ENCODE measurements at places on chromosomes 13 and 19.
A peak's percentile ranks its signal among the peaks of the same experiment; 100 is the strongest.

DNA sequence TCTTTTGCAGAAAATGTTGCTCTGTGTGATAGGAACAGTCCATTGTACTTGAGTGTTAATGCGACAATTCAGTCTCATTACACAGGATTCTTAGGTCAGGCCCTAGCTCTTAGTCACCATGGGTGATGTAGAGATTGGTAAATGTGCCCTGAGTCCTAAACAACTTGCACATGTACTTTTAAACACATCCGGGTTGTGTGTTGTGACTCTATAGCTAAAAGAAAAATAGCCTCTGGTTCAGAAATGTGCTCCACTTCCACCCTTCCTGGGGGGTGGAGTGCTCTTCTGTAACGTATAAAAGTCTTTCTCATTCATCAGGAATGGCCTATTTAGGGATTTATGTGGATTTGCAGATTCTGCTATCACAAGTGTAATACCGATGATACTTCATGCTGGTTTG, 5.2 kb downstream of the SPATA13 start:
- DNase-seq: no peak

DNA sequence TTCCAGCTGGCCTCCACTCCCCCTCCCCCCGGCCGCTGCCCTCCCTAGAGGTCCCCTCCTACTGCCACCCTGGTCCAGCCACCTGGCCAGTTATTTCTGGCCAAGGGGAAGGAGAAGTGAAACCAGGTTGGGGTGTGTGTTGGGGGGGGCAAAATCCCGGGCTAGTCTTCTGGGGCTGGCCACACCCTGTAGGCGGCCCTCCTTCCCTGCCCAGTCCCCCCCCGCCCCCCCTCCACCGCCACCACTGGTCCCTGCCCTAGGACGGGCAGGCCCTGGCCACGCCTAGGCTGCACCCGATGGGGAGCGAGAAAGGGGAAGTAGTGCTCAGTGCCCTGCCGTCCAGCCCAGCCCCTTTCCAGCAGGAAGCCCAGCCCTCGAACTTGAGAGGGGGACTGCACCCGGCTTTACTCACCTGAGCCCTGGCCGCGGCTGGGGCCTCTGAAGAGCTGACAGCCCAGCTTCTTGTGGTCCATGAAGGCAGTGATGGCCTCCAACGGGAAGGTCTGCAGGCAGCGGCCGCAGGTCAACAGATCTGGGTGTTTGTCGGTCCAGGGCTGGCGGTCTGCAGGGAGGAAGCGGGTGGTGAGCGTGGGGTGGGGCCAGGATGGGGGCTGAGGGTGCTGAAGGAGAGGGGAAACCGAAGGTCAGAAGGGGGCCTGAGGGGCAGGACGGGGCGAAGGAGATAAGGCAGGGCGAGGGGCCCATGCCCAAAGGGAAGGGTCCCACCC, 813 bp downstream of the ZNF296 start:
- no peak for DNase-seq

DNA sequence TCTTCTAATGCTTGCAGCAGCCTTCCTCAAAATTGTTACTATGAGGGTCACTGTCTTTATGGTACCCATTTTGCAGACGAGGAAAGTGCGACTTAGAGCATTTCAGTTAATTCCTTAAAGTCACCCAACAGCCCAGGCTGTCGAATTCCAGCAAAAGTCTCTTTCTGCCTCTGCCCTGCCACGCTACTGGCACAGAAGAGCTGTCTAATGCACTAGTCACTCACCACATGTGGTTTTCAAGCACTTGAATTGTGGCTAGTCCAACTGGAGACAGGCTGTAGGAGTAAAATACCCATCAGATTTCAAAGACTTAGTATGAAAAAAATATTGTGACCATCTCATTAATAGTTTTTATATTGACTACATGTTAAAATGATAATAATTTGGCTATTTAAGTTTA, 1.7 kb downstream of the FPR1 start:
- no peak for DNase-seq

DNA sequence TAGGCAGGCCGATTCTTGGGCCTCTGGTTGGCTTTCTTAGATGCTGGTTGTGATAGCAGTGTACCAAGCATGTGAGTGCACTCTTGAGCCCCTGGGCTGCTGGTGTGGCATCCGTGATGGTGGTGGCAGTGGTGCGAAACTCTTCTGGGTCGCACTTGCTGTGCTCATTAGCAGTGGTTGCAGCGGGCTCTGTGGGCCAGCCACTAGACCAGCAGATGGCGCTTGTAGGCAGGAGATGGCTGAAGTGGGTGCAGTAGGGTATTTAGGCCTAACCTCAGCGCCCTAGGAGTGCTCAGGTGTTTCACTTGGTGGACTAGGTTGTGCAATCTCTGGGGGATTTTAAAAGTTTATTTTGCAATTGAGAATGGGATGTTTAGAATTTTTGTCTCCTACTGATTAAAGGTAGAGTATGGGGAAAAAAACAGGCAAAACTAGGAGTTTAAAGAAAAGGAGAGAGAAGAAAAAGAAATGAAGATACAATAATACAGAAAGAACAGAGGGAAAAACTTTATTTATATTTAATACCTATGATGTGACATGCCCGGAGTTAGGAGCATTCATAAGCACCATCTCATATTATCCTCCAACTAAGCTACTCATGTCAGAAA, 4.3 kb upstream of the ZNF17 start:
- peak; percentile 15 for DNase-seq

- peak; percentile 16 for DNase-seq
Measured at GRCh38 chr13:59318320-59318930, 845.3 kb downstream of the DIAPH3 start.

GRCh38 chr19:29655648-29656335, 9.5 kb upstream of the PLEKHF1 start:
- DNase-seq: no peak

- no peak for DNase-seq
Measured at GRCh38 chr19:23673132-23673531, 13.9 kb downstream of the ZNF675 start.

DNA sequence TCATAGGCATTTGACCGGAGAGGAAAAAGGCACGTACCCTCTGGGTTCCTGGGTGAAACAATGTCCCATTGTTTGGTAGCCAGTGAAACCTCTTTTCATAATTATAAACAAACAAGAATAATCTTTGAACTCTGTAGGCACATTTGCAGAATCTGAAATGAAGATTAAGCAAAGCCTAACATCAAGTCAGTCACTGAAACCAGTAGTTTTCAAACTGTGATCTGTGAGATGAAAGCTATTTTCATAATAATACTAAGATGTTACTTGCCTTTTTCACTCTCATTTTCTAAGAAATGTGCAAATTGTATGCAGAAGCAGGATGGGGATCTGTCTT, 105.4 kb downstream of the WDFY2 start:
- DNase-seq: no peak

GRCh38 chr13:38417727-38418126, 68.1 kb downstream of the UFM1 start:
- no peak for DNase-seq

DNA sequence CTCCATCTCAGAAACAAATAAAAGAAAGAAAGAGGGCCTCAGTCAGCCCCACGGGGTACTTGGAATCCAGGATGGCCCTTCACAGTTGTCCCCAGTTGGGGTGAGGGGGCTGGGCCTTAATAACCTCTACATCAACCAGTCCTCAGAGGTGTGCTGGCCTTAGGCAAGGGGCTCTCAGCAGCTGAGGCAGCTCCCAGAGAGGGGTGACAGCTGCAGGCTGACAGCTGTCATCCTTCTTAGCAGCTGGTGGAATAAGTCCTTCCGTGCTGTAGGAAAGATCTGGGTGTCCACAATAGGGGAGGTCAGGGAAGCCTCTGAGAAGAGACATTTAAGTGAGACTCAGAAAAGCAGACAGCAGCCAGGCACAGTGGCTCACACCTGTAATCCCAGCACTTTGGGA, 7.4 kb downstream of the BCAM start:
- no peak for DNase-seq

- no peak for DNase-seq
Measured at GRCh38 chr19:51047031-51047335, 12.2 kb upstream of the KLK12 start.

GRCh38 chr19:15437355-15438123, 12.2 kb downstream of the WIZ start:
- no peak for DNase-seq

- DNase-seq: no peak
Measured at GRCh38 chr13:68050761-68051160, 820.6 kb upstream of the PCDH9 start.
